ENCODE measurements at places on chromosomes 13 and 19.
A peak's percentile ranks its signal among the peaks of the same experiment; 100 is the strongest.

DNA sequence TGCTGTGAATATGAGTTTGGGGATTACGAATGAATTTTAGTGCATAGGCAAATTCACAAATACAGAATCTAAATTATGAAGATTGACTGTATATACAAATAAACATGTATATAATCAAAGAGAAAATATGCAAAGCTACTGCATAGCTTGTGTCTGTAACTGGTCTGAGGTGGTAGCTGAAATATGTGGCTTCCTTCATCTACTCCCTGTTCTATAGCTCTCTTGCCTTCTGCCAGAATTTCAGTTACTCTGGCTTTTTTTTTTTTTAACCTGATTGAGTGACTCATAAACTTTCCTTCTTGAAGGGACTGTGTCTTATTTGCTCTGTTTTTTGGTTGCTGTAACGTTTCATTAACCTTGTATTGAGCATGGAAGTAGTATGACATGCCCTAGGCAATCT lies 26.6 kb downstream of the DNAJC3 start:
- no peak for DNase-seq

DNA sequence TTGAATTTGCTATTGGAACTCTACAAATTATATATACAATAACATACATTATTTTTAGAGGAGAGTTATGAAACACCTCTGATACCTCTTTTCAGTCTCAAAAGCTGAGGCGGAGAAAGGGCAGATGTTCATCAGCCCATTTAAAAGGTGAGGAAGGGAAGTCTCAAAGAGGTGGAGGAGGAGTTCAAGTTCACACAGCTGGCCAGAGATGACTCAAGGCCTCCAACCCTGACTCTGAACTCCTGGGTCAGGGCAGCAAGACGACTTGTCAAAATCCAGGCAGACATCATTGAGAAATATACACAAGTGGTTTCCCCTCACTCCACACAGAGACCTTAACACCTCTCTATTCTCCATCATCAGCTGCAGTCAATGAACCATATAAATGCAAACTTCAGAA lies 2.1 kb downstream of the SIAH3 start:
- DNase-seq = no peak

DNA sequence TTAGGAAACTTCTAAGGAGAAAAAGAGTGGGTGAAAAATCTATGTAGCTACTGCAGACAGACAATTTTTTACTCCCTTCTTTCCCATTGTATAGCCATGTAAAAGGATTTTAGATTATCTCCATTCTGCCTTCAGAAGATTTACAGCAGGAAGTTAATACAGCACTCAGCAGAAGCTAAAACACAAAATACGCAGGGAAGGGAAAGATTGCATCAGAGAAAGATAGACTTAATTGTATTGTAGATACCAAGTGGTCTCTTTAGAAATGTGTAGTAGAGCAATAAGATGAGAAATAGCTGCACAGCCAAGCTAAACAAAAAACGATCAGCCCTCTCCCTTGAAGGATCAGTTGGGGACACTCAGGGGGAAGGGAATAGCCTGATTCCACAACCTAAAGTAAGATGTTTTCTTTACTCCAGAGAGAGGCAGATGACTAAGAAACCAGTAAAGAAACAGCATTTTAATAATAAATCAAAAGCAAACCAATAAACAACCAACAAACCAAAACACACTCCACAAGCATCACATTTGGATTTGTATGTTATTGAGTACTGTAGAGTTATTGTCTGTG lies 236.7 kb upstream of the SLITRK1 start:
- peak; percentile 38 for DNase-seq

GRCh38 chr13:21730186-21730880 lies 59.5 kb downstream of the FGF9 start:
- no peak for DNase-seq

DNA sequence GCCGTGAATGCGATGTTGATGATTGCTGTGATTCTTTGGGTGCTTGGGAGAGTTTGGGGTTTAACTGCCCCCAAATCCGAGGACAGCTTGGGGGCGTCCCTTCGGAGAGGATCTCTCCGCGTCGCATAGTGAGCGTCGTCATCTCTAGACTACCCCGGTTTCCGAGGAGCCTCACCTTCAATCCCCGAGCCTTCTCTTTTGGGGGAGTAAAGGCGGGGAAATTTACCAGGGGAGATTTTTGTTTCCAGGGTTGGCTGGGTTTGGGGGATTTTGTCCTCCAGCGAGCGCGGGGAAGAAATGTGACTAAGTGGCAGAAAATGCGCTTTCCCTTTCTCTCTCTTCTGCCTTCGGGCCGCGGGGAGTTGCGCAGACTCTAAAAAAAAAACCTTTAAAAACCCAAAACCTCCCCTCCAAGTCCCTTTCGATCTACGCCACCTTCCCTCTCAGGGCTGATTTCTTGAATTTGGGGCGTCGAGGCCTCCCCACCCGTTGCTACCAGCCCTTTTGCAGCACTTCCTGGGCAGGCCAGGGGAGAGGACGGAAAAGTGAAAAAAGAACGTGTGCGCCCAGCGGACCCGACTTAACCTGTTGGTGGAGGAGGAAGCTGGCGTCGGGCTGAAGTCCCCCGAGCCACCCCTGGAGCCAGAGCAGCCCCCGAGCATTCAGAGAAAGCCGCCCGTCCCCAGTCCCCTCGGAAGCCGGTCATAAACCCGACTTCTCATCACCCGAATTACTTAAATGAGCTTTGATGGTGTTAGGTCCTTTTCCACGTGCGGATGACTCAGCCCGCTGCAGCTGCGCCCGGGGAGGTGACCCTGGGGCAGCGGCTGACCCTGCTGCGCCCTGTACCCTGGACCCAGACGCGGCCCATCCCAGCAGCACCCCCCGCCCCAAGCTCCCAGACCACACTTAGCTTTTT lies 17.7 kb downstream of the NFIX start:
- peak; percentile 37 for DNase-seq

DNA sequence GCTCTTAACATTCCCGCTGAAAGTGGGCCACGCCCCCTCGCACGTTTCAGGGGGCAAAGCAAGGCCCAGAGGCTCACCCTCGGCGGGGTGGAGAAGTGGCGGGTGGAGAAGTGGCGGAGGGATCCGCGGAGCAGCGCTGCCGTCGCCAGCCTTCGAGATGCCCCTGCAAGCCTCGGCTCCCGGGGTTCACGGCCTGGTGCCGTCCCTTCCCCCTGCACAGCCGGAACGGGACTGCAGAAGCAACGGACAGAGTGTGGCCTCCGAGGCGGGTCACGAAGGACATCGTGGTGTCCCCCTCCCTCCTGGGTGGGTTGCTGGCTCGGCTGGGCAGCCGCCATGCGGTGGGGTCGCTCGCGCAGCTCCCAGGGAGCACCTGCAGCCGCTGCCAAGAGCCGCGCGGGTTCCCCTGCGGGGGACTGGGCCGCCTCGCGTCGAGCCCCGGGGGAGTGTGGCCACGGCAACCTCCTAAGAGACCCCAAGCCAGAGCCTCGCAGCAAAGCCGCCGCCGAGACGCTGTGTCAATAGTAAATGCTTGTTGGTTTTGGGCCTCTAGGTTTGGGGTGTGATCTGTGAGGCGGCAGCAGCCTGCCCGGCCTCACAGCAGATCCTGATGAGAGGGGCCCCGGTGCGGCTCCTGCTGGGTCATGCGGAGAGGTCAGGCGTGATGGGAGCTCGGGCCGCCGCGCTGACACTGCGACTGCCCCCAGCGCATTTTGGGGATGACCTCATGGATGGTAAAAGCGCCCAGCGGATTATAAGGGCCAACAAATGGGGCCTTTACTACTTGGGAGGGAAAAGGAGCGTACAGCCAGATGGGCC lies 5.5 kb downstream of the TPGS1 start:
- DNase-seq = no peak

GRCh38 chr13:30751183-30751933 lies 16.0 kb downstream of the ALOX5AP start:
- DNase-seq = no peak

- no peak for DNase-seq
Observed at GRCh38 chr19:43667126-43667875, 2.7 kb downstream of the PLAUR start.

- peak; percentile 13 for DNase-seq
Observed at GRCh38 chr19:16888629-16889365, at the start of gene F2RL3. F2RL3 (plus strand) TSS chr19:16888999; CDS start chr19:16889190, 191 bp downstream.

GRCh38 chr19:639253-640160 lies at the start of gene FGF22:
FGF22 (plus strand) TSS chr19:639879; CDS start chr19:639926, 47 bp downstream.
- peak; percentile 85 for DNase-seq

- DNase-seq = no peak
Observed at GRCh38 chr19:31099515-31100205, 249.6 kb downstream of the TSHZ3 start.

- DNase-seq = no peak
Observed at GRCh38 chr13:97003071-97003470, 8.8 kb upstream of the OXGR1 start.

GRCh38 chr19:38411041-38411712 lies 8.3 kb downstream of the FAM98C start:
- DNase-seq = no peak

DNA sequence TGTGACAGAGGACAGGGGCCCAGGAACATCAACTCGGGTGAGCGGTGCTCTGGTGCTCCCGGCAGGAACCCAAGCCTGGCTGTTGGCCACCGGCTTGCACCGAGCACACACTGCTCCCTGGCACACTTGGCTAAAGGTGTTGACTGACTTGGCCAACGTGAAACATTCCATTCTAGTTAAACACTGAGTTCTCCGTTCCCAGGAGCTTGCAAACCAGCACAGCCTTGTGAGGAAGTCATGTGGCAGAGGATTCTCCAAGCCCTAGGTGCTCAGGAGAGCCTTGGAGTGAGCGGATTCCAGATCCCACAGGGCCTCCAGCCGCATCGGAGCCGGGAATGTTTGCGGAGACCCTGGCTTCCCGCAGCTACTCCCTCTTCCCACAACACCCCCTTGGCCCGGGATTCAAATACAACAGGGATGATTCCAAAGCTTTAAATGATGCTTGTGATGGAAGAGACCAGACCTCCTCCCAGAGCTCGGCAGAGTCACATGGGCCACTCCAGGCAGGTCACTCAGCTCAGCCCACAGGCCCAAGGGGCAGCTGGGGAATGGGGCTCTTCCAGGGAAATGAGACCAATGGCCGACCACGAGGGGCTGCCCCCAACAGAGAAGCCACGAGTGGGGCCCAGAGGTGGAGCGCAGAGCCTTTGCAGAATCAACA lies 2.9 kb downstream of the C13orf46 start:
- no peak for DNase-seq

DNA sequence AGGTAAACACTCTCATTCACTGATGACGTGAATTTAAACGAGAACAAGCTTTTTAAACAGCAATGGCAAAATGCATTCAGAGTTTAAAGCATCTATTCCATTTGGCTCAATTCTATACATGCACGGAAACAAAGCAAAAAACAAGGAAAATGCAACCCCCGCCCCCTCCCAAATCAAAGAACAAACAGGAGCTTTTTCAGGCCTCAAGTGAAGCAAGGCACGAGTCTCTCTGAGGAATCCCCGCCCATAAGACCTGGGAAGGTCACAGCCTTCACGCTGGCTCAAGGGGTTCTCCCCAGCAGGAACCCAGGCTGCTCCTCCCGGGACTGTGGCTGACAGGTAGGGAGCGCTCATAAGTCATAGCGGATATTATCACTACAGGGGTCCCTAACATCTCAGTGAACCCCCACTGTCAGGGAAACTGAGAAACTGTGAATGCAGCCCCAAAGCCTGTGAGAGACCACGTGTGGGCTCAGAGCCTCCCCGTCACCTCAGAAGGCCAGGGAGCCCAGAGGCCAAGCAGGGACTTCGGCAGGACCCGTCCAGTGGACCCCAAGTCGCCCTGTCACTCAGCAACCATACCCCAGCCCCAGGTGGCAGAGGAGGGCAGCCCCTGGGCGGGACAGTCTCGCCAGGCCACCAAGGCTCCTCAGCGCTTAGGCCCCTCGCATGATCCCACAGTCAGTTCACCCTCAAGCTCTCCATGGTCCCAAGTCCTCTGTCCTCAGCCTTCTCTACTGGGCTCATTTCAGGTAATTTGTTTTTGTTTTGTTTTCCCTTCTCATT lies 117.3 kb downstream of the ZDHHC20 start:
- DNase-seq = no peak

DNA sequence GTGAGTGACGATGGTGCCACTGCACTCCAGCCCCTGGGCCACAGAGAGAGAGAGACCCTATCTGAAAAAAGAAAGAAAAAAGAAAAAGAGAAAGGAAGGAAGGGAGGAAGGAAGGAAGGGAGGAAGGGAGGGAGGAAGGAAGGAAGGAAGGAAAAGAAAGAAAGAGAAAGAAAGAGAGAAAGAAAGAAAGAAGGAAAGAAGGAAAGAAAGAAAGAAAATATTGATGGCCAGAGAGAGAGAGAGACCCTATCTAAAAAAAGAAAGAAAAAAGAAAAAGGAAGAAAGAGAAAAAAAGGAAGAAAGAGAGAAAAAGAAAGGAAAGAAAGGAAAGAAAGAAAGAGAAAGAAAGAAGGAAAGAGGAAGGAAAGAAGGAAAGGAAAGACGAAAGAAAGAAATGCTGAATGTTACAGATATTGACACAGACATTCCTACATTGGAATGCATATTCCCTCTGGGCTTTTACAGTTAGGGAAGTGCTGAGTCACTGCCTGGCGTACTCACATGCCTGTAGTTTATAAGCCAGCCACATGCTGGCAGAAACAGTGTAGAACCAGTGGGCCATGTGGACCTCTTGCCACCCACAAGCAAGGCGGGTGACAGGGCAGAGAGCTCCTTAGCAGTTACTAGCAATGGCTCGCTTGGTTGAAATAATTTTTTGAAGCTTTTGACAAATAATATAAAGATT lies 34.6 kb upstream of the SLC46A3 start:
- DNase-seq = peak; percentile 97

DNA sequence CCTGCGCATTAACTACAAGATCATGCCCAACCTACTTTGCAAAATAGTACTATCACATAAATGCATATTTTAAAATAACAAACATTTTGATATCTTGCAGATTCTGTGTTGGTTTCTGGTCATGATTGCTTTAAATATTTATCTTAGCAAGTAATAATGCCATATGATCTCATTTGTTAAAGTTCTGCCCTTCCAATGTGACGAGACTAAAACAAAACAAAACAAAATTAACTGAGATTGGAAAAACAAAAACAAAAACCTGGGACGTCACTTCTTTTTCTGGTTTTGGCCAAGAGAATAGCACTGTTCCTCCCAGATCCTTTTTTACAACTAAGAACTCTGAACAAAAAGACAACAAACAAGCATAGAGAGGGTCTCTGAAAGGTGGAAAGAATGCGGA lies 436.3 kb downstream of the DACH1 start:
- no peak for DNase-seq

- no peak for DNase-seq
Observed at GRCh38 chr13:99053636-99054233, 75.9 kb upstream of the DOCK9 start.

GRCh38 chr13:78078168-78078567 lies 159.5 kb upstream of the EDNRB start:
- DNase-seq = no peak

- no peak for DNase-seq
Observed at GRCh38 chr19:48833977-48834376, 2.3 kb downstream of the HSD17B14 start.

- peak; percentile 75 for DNase-seq
Observed at GRCh38 chr13:110398564-110399507, 91.8 kb downstream of the COL4A2 start.
